ENCODE measurements at places on chromosomes 6 and 20.

- DNase-seq: peak; percentile 19
These were observed 55.3 kb downstream of the PFDN4 start for GRCh38 chr20:54263116-54263690.

- no peak for DNase-seq
These were observed 219.7 kb upstream of the SUPT3H start for GRCh38 chr6:45597424-45597823.

- no peak for DNase-seq
These were observed 39.1 kb upstream of the PREX1 start for GRCh38 chr20:48866936-48867335.

DNA sequence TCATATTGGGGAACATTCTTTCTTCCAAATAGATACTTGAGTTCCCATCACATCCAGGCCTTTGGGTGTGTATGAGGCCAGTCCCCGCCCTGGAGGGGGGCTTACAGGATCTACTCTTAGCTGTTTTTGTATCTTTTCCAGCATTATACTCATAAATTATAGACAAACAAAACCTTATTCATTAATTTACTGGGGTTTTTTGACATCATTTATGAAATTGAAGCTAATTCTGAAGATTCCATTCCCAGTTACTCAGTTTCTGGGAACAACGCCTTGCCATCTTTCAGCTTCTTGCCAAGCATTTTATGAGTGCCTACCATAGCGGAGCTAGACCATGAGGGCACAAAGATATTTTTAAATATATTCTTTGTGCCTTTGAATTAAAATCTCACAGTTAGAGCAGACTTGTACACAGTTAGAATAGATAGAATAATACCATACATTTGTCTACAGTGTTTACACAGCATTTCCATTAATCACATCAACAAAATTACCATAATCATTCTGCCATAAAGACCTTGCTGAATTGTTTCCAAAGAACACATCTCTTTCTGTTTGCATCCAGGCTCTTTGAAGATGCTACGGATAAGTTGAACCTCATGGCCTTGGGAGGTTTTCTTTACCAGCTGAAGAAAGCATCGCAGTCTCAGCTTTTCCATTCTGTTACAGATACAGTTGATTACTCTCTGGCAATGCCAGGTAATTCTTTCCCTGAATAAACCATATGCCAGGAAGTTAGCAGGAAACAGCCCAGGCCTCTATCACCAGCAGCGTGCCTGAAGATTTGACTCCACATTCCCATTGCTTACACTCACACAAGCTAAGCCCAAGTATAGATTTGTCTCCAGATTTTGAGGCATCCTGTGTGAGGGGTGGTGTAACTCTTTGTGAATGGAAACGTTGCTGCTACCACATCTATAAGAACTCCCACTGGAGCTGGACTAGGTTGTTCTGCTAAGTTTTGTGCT lies 75.4 kb upstream of the PBOV1 start:
- DNase-seq: no peak

- no peak for DNase-seq
These were observed 6.9 kb upstream of the RPL10A start for GRCh38 chr6:35461270-35461669.

DNA sequence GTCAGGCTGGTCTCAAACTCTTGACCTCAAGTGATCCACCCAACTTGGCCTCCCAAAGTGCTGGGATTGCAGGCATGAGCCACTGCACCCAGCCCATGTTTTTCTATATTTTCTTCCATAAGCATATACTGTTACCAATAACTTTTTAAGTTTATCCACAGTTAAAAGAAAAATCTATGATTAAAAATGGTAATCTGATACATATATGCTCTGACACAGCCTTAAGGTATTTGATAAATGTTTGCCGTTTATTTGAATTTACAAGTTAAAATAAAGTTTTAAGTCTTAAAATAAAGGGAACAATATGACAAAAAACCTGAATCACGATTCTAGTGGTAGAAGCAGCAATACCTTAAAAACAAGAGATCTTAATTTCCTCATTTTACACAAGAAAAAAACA lies 5.2 kb downstream of the STK38 start:
- DNase-seq: no peak

- no peak for DNase-seq
These were observed 27.8 kb downstream of the STAU1 start for GRCh38 chr20:49160057-49160929.

- no peak for DNase-seq
These were observed 8.2 kb downstream of the ZNF318 start for GRCh38 chr6:43361269-43361668.

Measured in femur (tissue), 1 donor.